ENCODE measurements at places on chromosomes 11 and 22.

DNA sequence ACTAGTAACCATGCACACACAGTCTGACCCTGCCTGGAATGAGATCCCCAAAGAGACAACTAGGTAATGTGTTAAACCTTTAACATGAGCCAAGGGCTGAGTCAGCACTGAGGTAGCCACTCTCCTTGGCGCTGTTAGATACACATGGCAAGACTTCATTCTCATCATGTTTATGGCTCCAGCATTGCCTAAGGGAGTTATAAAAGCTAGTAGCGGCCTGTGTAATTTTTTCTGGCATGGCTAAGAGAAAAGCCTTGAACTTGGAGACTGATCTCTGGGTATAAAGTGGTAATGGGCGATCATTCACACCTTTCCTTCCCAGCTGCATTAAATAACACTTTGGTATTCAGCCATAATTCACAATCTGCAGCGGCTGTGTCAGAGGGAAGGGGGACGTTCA is 779.7 kb upstream of the LRRC4C start:
- DNase-seq = no peak

GRCh38 chr11:95680169-95680929 is 109.2 kb downstream of the FAM76B start:
- no peak for DNase-seq

DNA sequence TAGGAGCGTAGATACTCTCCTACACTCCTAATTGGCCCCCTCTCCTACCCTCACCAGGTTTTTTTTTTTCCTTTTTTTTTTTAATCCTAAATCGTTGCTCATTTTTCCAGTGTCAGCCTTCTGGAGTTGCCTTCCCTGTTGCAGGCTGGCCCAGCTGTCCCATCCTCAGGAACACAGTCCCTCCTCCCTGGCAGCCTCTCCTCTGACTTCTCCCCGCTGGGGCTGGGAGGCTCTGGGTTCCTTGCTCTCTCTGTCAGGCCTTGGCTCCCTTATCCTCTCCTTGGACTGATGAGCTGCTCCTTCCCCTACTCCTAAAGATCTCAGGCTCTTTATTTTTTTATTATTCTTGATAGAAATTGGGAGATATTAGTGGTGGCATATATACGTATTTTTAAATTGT is 62.2 kb downstream of the PKNOX2 start:
- DNase-seq = no peak

GRCh38 chr22:40237788-40238424 is 60.2 kb downstream of the TNRC6B start:
- no peak for DNase-seq

- DNase-seq = no peak
These were observed 48.8 kb downstream of the MYEOV start for GRCh38 chr11:69342588-69343330.

DNA sequence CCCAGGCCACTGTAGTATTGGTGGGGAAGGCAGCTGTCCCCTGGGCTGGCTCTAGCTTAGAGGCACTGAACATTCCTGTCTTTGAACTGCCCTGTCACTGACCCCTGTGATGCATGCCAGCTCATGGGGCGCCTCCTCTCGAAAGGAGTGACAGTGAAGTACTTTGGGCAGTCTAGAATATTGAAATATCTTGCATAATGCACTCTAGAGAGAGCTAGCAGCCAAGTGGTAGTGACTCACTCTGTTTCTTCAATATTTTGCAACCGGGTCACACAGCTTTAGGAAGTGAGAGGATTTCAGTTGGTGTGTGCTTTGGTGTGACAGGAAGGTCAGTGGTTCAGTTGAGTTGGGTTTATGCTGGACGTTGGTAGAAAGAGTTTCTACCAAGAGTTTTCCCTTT is 35.5 kb upstream of the ST14 start:
- no peak for DNase-seq
